ENCODE measurements at places on chromosomes 5 and 9.

DNA sequence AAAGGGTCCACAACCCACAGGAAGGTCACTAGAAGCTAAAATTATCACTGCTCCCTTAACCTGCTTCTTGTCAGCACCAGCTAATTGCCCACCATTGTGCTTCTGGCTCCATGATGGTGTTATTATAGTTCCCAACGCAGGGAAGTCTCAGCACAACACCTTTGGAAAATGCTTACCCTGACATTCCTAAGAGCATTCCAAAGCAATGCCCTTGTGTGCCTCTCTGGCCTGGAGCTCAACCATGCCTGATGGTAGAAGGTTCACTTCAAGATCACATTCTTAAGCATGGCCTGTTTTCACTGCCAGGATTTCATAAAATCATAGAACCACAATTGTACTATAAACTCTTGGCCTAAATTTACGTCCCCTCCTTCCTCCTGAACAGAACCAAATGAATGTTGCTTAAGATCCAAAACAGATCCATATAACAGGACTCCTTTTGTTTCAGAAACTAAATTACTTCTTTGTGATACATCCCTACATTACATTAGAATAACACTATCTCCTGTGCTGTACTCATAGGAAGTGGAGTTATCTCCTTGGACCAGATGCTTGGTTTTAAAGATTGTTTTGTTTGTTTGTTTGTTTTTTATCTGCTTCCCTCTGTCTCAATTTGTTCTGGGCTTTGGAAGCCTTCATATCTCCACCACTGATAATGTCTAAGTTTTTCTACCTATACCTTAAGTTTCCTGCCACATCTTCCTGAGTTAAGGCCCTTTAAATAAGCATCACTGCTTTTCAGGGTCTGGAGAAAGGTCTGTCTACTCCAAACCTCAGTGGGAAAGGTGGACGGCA lies 32.1 kb downstream of the ARL15 start:
- no peak for DNase-seq

GRCh38 chr5:77083088-77083487 lies 4.0 kb downstream of the ZBED3 start:
- DNase-seq = no peak

GRCh38 chr5:14660833-14661232 lies 3.7 kb upstream of the OTULIN start:
- no peak for DNase-seq

- peak; percentile 24 for DNase-seq
Measured at GRCh38 chr9:122498883-122499288, 11.7 kb upstream of the OR1J2 start.

GRCh38 chr9:34465468-34465867 lies 6.9 kb downstream of the DNAI1 start:
- no peak for DNase-seq

- DNase-seq = no peak
Measured at GRCh38 chr9:131107760-131108159, 11.4 kb downstream of the AIF1L start.

DNA sequence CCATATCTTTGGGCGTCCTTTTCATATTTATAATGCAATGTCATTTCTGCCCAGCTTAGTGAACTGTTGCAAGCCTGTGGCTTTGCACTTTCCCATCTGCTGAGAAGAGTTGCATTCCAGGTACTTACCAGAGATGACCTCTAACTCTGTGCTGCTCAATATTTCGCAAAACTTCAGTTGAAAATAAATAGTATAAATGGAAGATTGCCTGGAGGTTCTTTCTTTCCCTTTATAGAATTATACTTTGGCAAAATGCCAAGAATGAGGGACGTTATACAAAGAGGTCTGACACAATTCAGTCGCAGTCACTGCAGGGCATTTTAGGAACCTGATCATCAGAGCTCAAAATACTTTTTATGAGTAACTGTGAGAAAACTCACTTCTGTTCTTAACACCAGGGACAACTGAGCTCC lies 18.9 kb upstream of the VLDLR start:
- no peak for DNase-seq

- DNase-seq = no peak
Measured at GRCh38 chr9:109872901-109873300, 92.9 kb downstream of the PALM2AKAP2 start.

DNA sequence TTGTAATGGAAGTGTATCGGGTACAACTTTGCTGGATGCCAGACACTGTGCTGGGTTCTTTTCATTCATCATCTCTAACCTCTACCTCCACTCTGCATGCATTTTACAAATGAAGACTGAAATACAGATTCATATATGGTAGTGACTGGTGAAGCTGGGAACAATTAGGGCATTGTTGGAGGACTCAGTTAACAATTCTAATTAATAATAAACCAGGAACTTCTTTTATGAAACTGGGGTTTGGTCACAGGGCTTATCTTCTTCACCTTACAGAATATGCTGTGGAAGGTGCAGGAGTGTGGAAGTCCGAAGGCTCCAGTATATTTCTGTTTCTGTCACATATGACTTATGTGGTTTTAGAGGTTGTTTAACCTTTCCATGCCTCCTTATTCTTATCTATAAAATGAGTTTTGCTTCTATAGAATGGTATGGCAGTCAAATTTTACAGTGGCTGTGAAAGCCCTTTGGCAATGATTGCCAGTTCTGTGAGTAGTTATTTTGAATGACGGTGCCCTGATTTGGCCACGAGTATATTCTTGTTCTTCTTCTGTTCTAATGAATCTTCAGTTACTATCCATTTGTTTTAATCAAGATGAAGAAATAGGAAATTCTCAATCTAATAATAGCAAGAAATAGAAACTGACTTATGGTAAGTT lies 284.7 kb downstream of the GABRB2 start:
- DNase-seq = no peak

GRCh38 chr9:21804791-21805190 lies 2.4 kb downstream of the MTAP start:
- DNase-seq = no peak

DNA sequence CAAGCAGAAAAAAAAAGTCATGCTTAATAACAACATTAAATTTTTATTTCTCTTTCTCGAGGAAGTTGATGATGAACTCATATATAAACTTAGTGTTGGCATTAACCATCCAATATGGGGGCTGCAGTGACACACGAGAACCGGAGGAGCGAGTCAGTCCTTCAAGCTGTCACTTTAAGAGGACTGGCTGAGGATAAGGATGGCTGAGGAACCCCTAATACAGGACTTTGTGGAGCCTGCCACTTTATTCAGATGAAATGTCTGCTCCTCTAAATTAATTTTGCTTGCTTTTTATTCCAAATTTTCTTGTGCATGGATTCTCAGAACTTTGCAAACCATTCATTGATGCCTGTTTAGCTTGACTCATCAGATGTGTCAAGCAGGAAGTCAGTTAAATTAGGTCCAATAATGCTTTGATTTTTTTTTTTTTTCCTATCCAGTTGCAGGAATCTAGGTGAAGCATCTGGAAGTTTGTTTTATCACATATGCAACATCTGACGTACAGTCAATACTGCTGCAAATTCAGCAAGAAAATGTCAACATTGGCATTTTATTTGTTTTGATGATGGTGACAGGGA lies 144.2 kb upstream of the COL5A1 start:
- no peak for DNase-seq

DNA sequence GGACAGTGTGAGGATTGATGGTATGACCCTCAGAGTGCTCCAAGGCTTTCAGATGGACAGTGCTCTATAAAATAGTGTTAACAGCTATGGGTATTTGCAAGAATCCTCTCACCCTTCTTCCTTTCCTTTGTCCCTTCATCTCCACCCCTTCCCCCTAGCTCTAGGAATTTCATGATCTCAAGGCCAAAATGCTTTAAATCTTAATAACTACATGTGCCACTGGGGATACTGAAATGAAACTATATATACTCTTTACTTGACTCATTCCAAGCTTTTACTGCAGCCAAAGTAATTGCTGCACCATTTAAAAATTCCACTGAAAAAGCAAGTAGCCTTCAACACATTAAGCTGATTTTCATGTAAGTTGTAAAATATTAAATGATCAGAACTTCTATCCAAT lies 361.6 kb upstream of the SLC30A5 start:
- DNase-seq = no peak

DNA sequence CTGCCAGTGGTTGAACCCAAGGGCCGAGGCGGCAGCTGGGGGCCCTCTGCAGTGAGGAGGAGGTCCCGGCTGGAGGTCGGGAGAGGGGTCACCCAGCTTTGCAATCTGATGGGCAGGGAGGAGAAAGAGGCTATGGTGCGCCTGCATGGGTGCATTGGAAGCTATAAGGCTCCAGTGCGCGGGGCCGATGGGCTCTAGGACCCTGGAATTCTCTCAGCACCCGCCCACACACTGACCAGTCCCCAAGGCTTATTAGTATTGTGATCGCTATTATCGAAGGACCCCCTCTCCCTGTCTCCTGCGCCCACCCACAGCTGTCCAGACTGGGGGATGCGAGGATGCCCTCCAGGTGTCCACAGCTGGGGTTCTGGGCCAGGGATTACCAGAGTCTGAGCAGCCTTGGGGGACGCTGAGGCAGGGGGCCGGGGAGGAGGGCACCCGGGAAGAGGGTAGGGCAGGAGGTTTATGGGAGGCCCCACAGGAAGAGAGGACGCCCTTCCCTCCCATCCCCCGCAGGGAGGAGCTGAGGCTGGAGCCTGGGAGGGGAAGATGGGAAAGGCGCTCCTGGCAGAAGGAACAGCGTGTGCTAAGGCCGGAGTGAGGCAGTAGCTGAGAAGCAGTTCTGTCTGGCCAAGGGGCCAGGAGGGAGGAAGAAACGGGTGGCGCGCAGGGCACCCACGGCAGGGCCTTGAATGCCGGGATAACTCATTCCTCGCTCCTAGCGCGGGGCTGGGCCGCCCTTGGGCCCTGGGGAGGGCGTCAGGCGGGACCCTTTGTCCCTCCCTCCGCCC lies 24.2 kb downstream of the C9orf50 start:
- DNase-seq = peak; percentile 85

DNA sequence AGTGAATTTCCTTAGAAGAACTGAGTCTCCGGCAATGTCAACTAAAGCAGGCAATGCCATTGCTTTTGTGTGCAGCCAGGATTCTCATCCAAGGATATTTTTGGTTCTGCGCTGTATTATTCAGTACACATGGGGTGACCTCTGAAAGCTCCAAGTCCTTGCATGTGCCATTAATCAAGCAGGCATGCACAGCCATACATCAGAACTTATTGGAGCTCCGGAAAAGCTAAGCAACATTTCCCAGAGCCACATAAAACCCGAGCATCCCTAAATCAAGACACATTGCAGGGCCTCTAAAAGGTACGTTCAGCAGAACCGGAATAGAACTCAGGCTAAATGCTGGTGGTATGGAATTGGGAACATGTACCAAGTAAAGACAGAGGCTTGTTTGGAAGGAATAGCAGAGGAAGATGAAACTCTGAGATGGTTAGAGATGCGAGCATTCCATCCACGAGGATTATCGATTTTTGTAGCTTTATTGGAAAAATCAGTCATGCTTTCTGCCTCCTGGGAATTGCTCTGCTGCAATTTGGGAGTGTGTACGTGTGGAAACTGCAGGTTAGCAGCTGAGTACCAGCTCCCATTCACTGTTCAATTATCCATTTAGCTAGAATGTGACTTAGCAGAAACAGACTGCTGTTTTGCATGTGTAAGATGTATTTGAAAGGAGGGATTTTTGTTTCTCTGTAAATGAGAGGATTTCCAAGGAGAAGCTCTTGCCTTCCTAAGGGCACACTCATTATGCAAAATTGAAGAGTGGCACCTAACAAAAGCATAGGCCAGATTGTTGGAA lies 143.7 kb upstream of the WWC1 start:
- peak; percentile 34 for DNase-seq

DNA sequence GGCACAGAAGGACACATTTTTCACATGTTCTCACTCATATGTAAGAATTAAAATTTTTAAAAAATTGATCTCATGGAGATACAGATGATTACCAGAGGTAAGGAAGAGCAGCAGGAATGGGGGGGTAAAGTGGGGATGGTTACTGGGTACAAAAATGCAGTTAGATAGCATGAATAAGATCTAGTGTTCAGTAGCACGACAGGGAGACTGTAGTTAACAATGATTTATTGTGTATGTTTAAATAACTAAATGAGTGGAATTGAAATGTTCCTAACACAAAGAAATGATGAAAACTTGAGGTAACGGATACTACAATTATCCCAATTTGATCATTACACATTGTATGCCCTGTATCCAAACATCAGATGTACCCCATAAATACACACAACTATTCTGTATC lies 15.2 kb upstream of the TGFBI start:
- no peak for DNase-seq

- DNase-seq = no peak
Measured at GRCh38 chr9:128103589-128103962, 24.0 kb downstream of the PTGES2 start.

GRCh38 chr9:123522251-123522650 lies 166.3 kb downstream of the CRB2 start:
- no peak for DNase-seq

DNA sequence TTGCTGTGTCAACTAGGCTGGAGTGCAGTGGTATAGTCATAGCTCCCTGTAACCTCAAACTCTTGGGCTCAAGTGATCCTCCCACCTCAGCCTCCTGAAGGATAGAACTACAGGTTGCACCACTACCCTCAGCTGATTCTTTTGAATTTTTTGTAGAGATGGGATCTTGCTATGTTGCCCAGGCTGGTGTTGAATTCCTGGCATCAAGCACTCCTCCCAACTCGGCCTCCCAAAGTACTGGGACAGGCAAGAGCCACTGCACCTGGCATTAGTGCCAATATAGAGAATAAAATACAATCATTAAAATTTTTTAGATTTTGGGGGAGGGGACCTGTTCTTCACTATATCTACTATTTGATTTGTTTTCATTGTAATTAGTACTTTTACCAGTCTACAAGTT lies 15.4 kb downstream of the PPIP5K2 start:
- DNase-seq = no peak

GRCh38 chr5:16702964-16703363 lies 86.2 kb upstream of the RETREG1 start:
- DNase-seq = peak; percentile 48

GRCh38 chr9:134557331-134557730 lies 84.3 kb upstream of the COL5A1 start:
- no peak for DNase-seq

DNA sequence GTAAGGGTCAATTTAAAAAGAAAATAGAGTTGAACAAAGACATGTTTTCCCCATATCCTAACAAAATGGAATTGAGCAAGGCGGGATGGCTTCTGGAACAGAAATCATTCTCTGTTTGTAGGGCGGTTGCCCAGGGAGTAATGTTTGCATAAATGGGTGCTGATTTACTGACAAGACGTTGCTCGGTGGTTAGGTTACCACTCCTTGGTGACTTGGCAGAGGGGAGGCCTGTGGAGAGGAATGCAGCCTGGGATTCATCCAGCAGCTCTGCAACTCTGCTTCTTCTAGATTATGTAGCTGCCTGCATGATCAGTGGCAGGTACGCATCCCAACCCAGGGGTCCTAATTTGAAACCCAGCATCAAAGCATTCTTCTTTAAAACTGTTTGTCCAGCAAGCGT lies 200.2 kb downstream of the CFAP90 start:
- DNase-seq = no peak

DNA sequence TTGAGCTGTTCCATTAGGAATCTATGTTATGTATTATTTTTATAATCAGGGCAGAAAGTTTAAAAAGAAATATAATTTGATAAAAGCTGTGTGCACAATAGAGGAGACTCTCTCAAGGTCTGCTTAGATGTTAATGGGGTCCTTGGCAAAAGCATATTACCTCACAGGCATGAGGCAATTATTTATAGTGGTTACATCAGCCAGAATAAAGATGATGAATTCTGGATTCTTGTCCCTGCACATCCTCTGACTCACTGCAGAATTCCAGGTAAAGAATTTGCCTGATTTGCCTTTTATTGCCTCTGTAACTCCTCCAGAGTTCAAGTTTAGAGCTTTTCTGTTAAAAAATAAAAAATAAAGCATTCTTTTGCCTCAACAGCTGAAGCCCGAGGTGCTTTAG lies 253.6 kb downstream of the MAST4 start:
- DNase-seq = no peak
